ENCODE measurements at places on chromosomes 6 and 20. TPM values are rescaled to one million over a fixed set of nuclear protein-coding genes. Genes with fewer than 3 reads are reported as not detected.

Gene GUCA1A
- total RNA-seq: not detected

Gene RRBP1
- 169 TPM for total RNA-seq

Gene LCA5
- 0.88 TPM for total RNA-seq

Gene SLC32A1
- not detected for total RNA-seq

Gene IMPG1
- not detected for total RNA-seq

Gene SLC22A16
- not detected for total RNA-seq

Gene KCNS1
- total RNA-seq: not detected

Gene IFT52
- total RNA-seq: 16.3 TPM

Gene PSORS1C2
- not detected for total RNA-seq

Gene SIRPD
- total RNA-seq: not detected

Gene AMD1
- total RNA-seq: 45.7 TPM

Gene CRISP2
- not detected for total RNA-seq

Gene DAAM2
- total RNA-seq: 8.8 TPM

Gene GLO1
- total RNA-seq: 190 TPM

Gene COL11A2
- total RNA-seq: 0.18 TPM

Gene PLA2G7
- total RNA-seq: 0.66 TPM

Gene MUCL3
- total RNA-seq: not detected

Gene PRR18
- total RNA-seq: not detected

Gene OPRL1
- 0.27 TPM for total RNA-seq

Gene RIMS1
- total RNA-seq: not detected

Gene ZNF334
- total RNA-seq: 7.4 TPM

Gene CCN2
- 68.9 TPM for total RNA-seq

Gene KHDC1L
- not detected for total RNA-seq

Gene CLVS2
- 0.09 TPM for total RNA-seq

Gene STMND1
- total RNA-seq: not detected

Gene LINC00237
- not detected for total RNA-seq

Gene HLA-DQA1
- 0.67 TPM for total RNA-seq

Gene ADGRB3
- total RNA-seq: 9.9 TPM

Gene HSPA1L
- total RNA-seq: 1.5 TPM

Gene AP5S1
- 26.1 TPM for total RNA-seq

Gene RFX6
- 0.83 TPM for total RNA-seq

Gene RBM39
- total RNA-seq: 487 TPM

Gene HAO1
- not detected for total RNA-seq

Gene DZANK1
- 5.0 TPM for total RNA-seq

Gene MLN
- total RNA-seq: not detected

Gene TFB1M
- total RNA-seq: 11.4 TPM

Gene KCNQ5
- not detected for total RNA-seq

Gene SOBP
- total RNA-seq: 0.35 TPM

Gene LY86
- not detected for total RNA-seq

Gene GNAS-AS1
- not detected for total RNA-seq

Gene LGSN
- total RNA-seq: not detected

Gene OR2H1
- total RNA-seq: not detected

Gene GLP1R
- total RNA-seq: 0.67 TPM

Gene NFYA
- 23.1 TPM for total RNA-seq

Gene CCDC170
- total RNA-seq: not detected

Gene SLC22A3
- total RNA-seq: 8.2 TPM

Gene ZNF165
- 8.3 TPM for total RNA-seq

Gene LAMA4
- total RNA-seq: 99.0 TPM

Gene LY6G6C
- total RNA-seq: not detected

Gene FRK
- total RNA-seq: 54.3 TPM

Gene BANF2
- total RNA-seq: not detected

Gene HLA-DMA
- 47.0 TPM for total RNA-seq

Gene PTK6
- total RNA-seq: 77.2 TPM

Gene COL21A1
- total RNA-seq: not detected

Gene CST4
- not detected for total RNA-seq
